ENCODE measurements at places on chromosomes 1 and 21. TPM values are rescaled to one million over a fixed set of nuclear protein-coding genes. Genes with fewer than 3 reads are reported as not detected.
A peak's percentile ranks its signal among the peaks of the same experiment; 100 is the strongest.

GRCh38 chr1:174740249-174740968 is 259.3 kb upstream of the CACYBP start:
- H3K4me1 ChIP-seq = no peaks in the 10 kb centered on the region
- H3K4me3 ChIP-seq = no peak overlapping the region
- DNase-seq = peak; percentile 26
- H3K27me3 ChIP-seq = no peaks in the 10 kb centered on the region
- no peaks in the 10 kb centered on the region for H3K36me3 ChIP-seq
- no peak overlapping the region for H3K27ac ChIP-seq

DNA sequence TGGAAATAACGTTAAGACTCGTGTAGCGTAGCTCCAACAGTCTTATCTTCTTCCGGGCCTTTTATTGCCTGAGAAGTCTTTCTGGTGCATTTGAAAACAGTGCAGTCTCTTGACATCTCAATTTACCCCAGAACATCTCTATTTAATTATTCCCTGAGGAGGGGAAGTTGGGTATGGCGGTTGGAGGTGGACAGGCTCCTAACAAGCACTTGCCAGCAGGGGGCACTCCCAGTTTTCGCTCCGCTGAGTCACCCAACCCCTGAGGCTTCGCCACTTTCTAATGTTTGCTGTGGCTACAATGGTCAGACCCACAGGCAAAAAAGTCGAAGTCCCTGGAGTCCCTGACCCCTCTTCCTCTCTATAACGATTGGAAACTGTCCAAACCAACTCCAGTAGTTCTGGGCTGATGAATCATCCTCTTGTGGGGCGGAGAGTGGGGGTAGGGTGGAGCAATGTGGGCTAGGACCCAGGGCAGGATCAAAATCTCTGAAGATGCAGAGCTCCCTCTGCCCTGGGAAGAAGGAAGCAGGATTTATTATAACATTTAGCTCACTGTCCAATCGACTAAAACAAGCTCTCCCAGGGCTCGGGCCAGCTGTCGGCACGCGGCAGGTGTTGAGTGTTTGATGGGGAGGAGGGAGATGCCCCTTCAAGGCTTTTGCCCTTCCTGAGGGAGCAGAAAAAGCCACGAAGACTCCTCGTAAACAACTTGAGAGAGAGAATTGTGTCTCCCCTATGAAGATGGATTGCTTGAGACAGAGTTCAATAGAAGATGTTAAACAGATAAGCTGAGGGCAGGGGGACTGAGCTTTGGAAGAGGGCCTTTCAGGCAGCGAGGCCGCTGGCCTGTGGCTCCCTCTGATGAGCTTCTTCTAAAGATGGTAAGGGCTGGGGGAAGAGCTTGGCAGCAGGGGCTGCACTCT is 85.7 kb downstream of the BRINP2 start:
- no peaks in the 10 kb centered on the region for H3K27me3 ChIP-seq
- peaks cover 9% of the 10 kb centered on the region for H3K4me1 ChIP-seq
- no peak overlapping the region for H3K27ac ChIP-seq
- DNase-seq = peak; percentile 72
- no peaks in the 10 kb centered on the region for H3K36me3 ChIP-seq

- H3K4me1 ChIP-seq = no peaks in the 10 kb centered on the region
- H3K4me3 ChIP-seq = no peak overlapping the region
- H3K27ac ChIP-seq = peak overlapping the region; percentile 45
- H3K27me3 ChIP-seq = no peaks in the 10 kb centered on the region
- no peaks in the 10 kb centered on the region for H3K36me3 ChIP-seq
Observed at GRCh38 chr1:237031480-237031879, 10.5 kb upstream of the RYR2 start.

SLC44A5 gene
- 0.31 TPM for total RNA-seq

GRCh38 chr1:26862781-26863684 is at the start of gene SFN:
Gene SFN, plus strand, starts transcription at chr1:26863149. Its CDS starts 64 bp downstream, at chr1:26863213.
- peak within 1 kb of the TSS; percentile 82 for H3K27ac ChIP-seq
- no peaks in the 10 kb centered on the region for H3K27me3 ChIP-seq
- peak within 1 kb of the TSS; percentile 49 for H3K4me3 ChIP-seq
- DNase-seq = no peak
- no peaks in the 10 kb centered on the region for H3K36me3 ChIP-seq

OR2T3 gene
- not detected for total RNA-seq

- no peak overlapping the region for H3K27ac ChIP-seq
- no peaks in the 10 kb centered on the region for H3K4me1 ChIP-seq
- no peaks in the 10 kb centered on the region for H3K36me3 ChIP-seq
- no peak overlapping the region for H3K4me3 ChIP-seq
- H3K27me3 ChIP-seq = no peaks in the 10 kb centered on the region
- DNase-seq = no peak
Observed at GRCh38 chr1:153403421-153404085, 12.7 kb upstream of the S100A8 start.

DNA sequence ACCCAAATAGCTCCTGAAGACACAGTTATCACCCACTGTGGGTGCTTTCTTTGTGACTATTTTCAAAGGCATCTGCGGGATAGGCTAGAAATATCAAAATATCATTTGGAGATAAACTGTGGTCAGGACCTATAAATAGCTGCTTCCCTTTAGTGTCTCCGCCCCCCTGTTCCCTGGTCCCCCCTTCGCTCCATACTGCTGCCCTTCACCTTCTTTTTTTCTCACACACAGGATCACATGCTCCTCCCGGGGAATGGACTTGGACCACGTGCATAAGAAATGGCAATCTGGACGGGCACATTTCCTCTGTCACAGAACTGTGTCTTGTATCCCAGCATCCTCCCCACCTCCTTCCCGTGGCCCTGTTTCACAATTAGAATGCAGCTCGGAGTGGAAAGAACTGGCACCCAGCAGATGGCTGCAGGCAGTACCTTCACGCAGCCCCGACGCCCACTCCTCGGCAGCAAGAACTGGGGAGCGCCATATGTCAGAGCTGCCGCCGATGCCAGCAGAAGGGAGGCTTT is 68.8 kb upstream of the SSX2IP start:
- H3K4me3 ChIP-seq = no peak overlapping the region
- no peaks in the 10 kb centered on the region for H3K36me3 ChIP-seq
- no peaks in the 10 kb centered on the region for H3K4me1 ChIP-seq
- H3K27me3 ChIP-seq = no peaks in the 10 kb centered on the region

NOS1AP gene
- total RNA-seq = 1.8 TPM

PLEKHA6 gene
- total RNA-seq = 10.5 TPM

OR6N1 gene
- total RNA-seq = not detected

SERPINC1 gene
- total RNA-seq = not detected

CHIA gene
- total RNA-seq = 2.2 TPM

ETNK2 gene
- 5.8 TPM for total RNA-seq

DNA sequence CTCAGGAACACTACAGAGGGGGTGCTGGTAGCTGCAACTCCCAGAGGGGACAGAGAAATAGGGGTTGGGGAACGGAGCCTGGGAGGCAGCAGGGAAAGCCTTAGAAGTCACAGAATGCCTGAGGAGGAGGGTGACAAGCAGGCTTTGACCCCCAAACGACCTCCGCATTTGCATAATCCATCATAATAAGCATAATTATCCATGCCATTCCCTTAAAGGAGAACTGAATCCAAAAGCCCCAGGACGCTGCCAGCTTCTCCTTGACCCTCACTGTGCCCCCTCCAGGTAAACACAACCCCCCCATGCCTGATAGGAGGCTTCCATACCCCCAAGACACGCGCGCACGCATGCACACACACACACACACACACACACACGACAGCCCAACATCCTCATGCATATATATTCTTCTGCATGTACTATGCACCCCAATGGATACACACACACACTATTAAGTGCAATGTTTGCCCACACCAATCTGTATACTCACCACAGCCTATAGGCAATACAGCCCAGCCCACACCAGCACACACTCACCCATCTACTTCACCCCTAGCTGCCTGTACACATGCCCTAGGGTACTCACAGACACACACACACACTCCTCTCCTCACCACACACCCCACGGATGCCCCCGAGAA is 27.8 kb downstream of the SDC3 start:
- no peaks in the 10 kb centered on the region for H3K36me3 ChIP-seq

DNA sequence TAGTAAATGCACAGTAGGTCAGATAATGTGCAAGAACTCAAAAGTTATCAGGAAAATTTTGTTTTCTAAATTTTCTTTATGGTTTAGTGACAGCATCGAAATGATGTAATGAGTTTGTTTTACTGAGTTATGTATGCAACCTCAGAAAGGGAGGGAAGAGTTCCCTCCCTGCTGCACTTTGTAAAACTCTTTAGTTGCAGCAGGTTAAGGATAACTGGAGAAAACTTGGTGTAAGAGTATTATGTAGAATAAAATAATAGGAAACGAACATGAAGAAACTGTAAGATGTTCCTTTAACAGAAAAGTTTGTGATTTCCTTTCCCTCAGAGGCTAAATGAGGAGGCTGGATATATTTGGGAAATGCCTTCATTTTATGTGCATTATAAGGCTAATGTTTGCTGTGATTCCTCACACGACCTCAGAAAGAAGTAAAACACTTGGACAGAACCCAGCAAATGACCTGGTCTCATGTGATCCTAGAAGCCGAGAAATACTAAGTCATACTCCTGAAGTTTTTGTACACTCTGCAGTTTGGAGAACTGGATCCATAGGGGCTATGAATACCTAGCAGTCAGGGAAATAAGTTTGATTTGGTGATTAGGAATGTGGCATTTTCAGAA is 35.4 kb downstream of the ADGRL2 start:
- H3K27ac ChIP-seq = no peak overlapping the region
- peaks cover 1% of the 10 kb centered on the region for H3K4me1 ChIP-seq
- no peaks in the 10 kb centered on the region for H3K27me3 ChIP-seq

GRCh38 chr1:22248746-22249145 is 105.8 kb upstream of the WNT4 start:
- H3K27me3 ChIP-seq = no peaks in the 10 kb centered on the region
- no peak overlapping the region for H3K4me3 ChIP-seq
- no peak overlapping the region for H3K27ac ChIP-seq
- H3K4me1 ChIP-seq = no peaks in the 10 kb centered on the region
- no peaks in the 10 kb centered on the region for H3K36me3 ChIP-seq

GRCh38 chr1:156126043-156126629 is 11.6 kb downstream of the LMNA start:
- no peaks in the 10 kb centered on the region for H3K36me3 ChIP-seq
- no peaks in the 10 kb centered on the region for H3K27me3 ChIP-seq
- DNase-seq = peak; percentile 83
- peaks cover 75% of the 10 kb centered on the region for H3K4me1 ChIP-seq
- no peak overlapping the region for H3K4me3 ChIP-seq

- H3K4me1 ChIP-seq = no peaks in the 10 kb centered on the region
- H3K4me3 ChIP-seq = no peak overlapping the region
- H3K36me3 ChIP-seq = no peaks in the 10 kb centered on the region
- H3K27ac ChIP-seq = no peak overlapping the region
Observed at GRCh38 chr1:238232084-238232710, 341.5 kb upstream of the ZP4 start.

- H3K27ac ChIP-seq = no peak overlapping the region
- DNase-seq = peak; percentile 41
- no peaks in the 10 kb centered on the region for H3K27me3 ChIP-seq
- H3K4me3 ChIP-seq = no peak overlapping the region
- H3K36me3 ChIP-seq = peaks cover 10% of the 10 kb centered on the region
- H3K4me1 ChIP-seq = peaks cover 4% of the 10 kb centered on the region
Observed at GRCh38 chr1:33099290-33100118, 18.6 kb downstream of the AZIN2 start.

DNA sequence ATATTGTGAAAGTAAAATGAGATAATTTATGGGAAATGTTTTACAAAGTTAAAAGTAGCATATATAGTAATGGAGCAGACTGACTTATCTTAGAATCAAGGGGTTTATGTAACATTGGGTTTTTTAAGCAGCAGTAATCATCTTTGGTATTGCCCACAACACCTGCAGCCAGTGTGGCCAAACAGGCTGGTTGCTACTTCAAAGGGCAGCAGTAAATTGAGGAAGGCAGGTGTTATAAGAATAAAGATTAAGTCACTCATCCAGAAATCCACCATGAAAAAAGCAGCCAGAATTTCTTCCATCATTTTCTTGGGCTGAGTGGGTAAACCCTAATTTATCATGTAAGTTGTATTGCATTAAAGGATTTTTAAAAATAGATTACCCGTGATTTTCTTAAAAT is 16.7 kb downstream of the DYNLT5 start:
- no peak overlapping the region for H3K27ac ChIP-seq
- no peak overlapping the region for H3K4me3 ChIP-seq
- no peaks in the 10 kb centered on the region for H3K36me3 ChIP-seq
- no peak for DNase-seq

- no peak overlapping the region for H3K27ac ChIP-seq
- peaks cover 3% of the 10 kb centered on the region for H3K4me1 ChIP-seq
- H3K36me3 ChIP-seq = peaks cover 10% of the 10 kb centered on the region
- no peak for DNase-seq
- H3K27me3 ChIP-seq = no peaks in the 10 kb centered on the region
Observed at GRCh38 chr1:52520148-52520547, 32.7 kb downstream of the TUT4 start.

- peak; percentile 26 for DNase-seq
- peaks cover 2% of the 10 kb centered on the region for H3K36me3 ChIP-seq
- H3K27ac ChIP-seq = no peak overlapping the region
Observed at GRCh38 chr1:103525114-103525606, 339 bp upstream of the RNPC3 start.

GRCh38 chr1:236773919-236774318 is 21.2 kb upstream of the MTR start:
- no peak for DNase-seq
- no peak overlapping the region for H3K27ac ChIP-seq
- H3K36me3 ChIP-seq = no peaks in the 10 kb centered on the region
- H3K27me3 ChIP-seq = peaks cover 2% of the 10 kb centered on the region
- no peak overlapping the region for H3K4me3 ChIP-seq

C1orf141 gene
- 11.4 TPM for total RNA-seq
